NCI-H2227 treated with DMSO at 0.1 percent for 48 hours (cell line): ENCODE measurements at places on chromosomes 12 and 14.

GRCh38 chr12:49983892-49984291 lies 11.1 kb downstream of the AQP6 start:
- DNase-seq, result peak; percentile 29

DNA sequence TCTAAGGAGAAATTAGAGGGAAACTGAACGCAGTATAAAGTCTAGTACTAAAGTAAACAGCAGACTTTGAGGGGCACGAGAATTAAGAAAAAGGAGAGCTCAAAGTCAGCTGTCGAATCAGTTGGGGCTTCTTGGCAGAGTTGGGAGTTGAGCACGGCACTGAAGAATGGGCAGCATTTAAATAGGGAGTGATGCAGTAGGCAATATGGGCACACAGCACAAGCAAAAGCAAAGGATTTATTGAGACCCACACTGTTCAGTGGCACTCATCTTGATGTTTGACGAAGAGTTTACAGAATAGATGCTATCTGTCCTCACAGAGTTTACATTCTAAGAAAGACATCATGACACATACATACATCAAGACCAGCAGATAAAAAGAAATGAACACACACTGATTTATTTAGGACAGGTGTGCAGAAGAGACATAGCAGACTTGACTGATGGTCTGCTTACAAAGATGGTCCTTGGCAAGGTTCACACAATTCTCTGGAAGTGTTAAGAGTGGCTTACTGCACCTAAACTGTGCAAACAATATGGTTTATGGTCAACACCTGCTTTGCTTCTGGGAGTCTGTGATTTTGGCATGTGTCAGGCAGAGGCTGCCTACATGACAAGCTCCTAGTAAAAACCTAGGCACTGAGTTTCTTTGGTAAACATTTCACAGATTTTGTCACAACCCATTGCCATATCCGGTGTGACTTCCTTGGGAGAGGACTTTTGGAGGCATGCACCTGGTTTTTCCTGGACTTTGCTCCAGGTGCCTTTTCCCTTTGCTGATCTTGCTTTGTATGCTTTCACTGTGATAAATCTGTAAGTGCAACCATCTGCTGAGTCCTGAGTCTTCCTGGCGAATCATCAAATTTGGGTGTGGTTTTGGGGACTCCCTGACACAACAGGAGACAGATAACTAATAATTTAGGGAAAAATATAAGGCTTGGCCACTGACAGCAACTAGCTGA lies 26.3 kb downstream of the ALKBH1 start:
- DNase-seq, result no peak

DNA sequence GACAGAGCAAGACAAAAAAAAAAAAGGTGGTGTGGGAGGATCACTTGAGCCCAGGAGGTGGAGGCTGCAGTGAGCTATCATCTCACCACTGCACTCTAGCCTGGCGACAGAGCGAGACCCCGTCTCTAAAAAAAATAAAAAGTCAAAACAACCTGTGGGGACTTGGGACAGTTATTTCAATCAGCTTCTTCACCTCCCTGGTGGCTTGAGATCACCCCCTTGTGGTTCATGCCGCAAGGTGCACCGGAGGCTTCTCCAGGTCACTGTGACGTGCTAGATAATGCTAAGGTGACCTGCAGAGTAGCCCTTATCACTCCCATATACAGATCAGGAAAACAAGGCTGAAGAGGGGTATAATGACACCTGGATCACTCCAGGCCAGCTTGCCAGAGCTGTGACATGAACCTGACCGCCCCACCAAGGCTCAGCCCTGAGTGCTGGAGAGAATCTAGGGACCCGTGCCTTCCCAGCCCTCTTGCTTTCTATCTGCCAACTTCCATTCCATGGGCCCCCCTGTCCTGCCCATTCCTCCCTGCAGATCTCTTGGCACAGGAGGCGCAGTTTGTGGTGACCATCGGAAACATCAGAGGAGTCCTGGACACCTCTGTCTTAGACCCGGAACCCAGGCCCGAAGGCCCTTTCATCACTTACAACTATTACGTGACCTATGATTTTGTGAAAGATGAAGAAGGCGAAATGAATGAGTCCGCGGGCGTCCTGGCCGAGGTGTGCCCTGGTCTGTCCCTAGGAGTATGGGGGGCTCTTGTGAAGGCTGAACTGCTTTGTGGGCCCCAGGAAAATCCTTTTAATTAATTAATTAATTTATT lies 8.1 kb downstream of the LRRC43 start:
- DNase-seq, result no peak

- no peak for DNase-seq
These were observed 9.2 kb downstream of the PRPH start for GRCh38 chr12:49304161-49304560.

DNA sequence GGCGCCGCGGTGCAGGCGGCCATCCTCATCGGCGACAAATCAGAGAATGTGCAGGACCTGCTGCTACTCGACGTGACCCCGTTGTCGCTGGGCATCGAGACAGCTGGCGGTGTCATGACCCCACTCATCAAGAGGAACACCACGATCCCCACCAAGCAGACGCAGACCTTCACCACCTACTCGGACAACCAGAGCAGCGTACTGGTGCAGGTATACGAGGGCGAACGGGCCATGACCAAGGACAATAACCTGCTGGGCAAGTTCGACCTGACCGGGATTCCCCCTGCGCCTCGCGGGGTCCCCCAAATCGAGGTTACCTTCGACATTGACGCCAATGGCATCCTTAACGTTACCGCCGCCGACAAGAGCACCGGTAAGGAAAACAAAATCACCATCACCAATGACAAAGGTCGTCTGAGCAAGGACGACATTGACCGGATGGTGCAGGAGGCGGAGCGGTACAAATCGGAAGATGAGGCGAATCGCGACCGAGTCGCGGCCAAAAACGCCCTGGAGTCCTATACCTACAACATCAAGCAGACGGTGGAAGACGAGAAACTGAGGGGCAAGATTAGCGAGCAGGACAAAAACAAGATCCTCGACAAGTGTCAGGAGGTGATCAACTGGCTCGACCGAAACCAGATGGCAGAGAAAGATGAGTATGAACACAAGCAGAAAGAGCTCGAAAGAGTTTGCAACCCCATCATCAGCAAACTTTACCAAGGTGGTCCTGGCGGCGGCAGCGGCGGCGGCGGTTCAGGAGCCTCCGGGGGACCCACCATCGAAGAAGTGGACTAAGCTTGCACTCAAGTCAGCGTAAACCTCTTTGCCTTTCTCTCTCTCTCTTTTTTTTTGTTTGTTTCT lies 1.7 kb downstream of the HSPA2 start:
- DNase-seq, result no peak

GRCh38 chr14:53964249-53964648 lies 7.6 kb upstream of the BMP4 start:
- no peak for DNase-seq

- DNase-seq, result no peak
These were observed 181.5 kb upstream of the SFSWAP start for GRCh38 chr12:131529196-131530040.

GRCh38 chr12:108268397-108268796 lies 70.7 kb downstream of the CMKLR1 start:
- no peak for DNase-seq

DNA sequence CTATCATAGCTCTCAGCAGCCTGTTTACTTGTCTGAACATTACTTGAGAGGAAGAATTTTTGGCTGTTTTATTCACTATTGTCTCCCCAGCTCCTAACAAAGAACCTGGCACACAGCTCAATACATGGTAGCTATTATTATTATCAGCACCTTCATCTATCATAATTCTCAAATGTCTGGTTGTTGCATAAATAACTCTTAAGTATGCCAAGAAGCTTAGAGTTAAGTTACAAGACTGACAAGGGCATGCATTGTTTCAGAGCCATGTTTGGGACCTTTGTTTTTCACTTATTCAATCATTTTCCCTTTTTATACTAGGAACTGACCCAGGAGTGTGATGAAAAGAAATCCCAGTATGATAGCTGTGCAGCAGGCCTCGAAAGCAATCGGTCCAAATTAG lies 77.5 kb upstream of the ATP2A2 start:
- DNase-seq, result no peak

DNA sequence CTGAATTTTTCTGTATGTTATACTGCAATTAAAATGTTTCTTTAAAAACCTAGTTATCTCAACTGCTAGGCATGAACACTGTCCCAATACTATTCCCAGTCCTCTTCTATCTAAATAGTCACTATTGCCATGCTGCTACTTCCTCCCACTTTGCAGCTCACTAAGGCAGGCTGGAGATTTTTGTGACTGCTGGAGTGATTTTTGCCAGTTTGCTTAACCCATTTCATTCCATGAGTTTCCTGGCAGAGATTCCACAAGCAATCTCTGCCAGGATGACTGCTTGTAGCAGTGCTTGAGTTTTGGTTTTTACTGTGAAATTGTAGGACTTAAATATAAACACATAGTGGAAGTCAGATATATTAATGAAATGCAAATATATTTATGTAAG lies 80.8 kb downstream of the BHLHE41 start:
- DNase-seq, result no peak

GRCh38 chr12:49537752-49538509 lies 899 bp upstream of the KCNH3 start:
- DNase-seq, result no peak

DNA sequence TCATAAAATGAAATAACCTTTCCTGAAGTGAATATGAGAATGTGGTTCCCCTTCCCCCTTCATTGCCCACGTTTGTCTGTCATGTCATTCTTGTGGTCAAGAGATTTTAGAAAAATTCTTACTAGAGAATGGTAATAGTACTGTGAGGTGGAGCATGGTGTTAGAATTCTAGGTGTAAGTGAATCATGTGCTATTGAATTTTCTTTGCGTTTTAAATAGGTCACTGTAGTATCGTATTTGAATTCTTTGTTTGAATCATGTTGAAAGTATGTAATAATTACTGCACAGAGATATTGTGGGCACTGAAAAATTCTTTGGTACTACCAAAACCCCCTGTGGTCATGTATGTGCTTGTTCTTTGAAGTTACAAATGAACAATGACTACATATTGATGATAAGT lies 49.9 kb downstream of the FUT8 start:
- DNase-seq, result no peak

DNA sequence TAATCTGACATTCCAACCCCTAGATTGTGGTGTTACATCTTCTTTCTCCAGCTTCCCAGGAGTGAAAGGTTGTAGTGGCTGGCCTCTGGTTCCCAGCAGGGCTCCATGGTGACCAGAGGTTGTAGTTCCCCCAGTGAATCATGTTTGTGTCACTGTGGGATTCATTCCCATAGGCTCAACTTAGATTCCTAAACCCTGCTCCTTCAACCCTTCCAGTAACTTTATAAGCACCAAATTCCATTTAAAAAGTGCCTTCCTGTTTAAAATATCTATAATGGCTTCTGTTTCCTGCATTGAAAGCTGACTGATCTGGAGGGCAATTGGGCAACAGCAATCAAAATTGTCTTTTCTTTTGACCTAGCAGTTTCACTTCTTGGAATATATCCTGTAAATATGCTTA lies 40.5 kb upstream of the TBC1D15 start:
- no peak for DNase-seq

GRCh38 chr12:53070877-53071492 lies 8.2 kb downstream of the SPRYD3 start:
- DNase-seq, result no peak

- DNase-seq, result no peak
These were observed 9.1 kb downstream of the RIMBP2 start for GRCh38 chr12:130706885-130707570.

DNA sequence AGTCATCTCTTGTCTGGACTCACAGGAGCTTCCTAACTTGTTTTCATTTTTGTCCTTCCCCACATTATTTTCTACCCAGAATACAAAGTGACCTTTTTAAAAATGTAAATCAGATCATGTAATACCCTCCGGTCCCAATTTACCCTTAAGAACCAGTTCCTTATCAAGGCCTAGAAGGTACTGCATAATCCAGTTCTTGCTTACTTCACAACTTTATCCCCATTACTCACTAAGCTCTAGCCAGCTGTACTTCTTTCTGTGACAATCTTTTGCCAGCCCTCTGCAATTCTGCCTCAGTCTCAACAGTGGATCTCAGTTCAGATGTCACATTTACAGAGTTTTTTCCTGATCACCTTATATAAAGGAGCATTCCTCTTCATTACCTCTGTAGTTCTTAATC lies 11.6 kb downstream of the RAP1B start:
- DNase-seq, result no peak

- DNase-seq, result no peak
These were observed 99.9 kb downstream of the NINJ2 start for GRCh38 chr12:563250-563781.

- DNase-seq, result peak; percentile 15
These were observed 73.3 kb upstream of the PLXNC1 start for GRCh38 chr12:94074980-94075629.

GRCh38 chr14:87430810-87431209 lies 562.2 kb downstream of the GALC start:
- no peak for DNase-seq

GRCh38 chr12:117063162-117063911 lies 35.9 kb downstream of the TESC start:
- DNase-seq, result no peak

DNA sequence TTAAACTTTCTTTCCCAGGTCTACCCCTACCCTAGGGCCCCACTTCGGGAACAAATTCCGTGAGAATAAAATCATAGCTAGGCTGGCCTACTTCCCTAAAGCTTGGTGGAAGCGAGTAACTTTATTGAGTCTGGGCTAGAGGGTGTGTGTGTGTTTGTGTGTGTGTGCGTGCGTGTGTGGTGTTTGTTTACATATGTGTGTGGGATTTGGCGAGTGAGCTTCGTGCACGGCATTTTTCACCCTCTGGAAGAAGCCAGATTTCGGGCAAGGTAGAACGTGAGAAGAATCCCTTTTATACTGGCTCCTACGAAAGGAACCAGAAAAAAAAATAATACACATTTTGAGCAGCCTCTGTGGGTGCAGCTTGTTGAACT lies 7.5 kb upstream of the LHX5 start:
- DNase-seq, result no peak

DNA sequence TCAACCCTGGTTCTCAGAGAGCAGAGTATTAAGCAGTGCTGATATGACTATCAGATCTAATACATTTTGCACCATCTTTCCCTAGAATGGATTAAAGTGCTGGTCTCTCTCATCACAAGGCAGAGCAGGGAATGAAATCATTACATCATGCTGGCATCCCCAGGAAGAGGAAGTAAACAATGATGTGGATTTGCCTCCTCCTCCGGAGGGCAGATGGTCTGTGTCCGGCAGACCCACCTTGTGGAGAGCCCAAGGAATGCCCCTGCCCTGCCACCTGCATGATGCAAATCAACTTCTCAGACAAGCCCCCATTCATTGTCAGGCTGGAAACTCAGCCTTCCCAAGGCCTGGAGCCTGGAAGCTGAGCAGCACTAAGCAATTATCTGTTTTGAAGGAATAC lies 1149.1 kb downstream of the VRK1 start:
- DNase-seq, result no peak

GRCh38 chr12:115950959-115951358 lies 326.5 kb downstream of the MED13L start:
- no peak for DNase-seq

- DNase-seq, result peak; percentile 68
These were observed 1.3 kb upstream of the ATP2A2 start for GRCh38 chr12:110279566-110280375.
